ENCODE measurements at places on chromosomes 6 and 20.

DNA sequence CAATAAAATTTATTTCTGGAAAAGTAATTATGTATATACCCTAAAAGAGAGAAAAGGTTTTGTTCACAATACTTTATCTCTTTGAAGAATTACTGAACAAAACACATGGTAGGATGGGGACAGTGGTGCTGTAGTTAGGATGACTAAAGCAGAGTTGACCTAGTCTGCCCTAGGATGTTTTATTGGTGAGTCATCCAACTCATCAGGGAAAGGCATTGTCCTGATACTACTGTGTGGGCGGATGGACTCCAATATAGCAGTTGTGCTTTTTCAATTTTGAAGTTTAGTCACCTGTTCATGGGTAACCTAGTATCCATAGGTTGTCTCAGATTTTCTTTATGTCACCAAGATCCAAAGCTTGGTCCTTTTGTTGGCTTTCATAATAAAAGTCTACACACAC lies 53.3 kb upstream of the EYS start:
- no peak for DNase-seq

DNA sequence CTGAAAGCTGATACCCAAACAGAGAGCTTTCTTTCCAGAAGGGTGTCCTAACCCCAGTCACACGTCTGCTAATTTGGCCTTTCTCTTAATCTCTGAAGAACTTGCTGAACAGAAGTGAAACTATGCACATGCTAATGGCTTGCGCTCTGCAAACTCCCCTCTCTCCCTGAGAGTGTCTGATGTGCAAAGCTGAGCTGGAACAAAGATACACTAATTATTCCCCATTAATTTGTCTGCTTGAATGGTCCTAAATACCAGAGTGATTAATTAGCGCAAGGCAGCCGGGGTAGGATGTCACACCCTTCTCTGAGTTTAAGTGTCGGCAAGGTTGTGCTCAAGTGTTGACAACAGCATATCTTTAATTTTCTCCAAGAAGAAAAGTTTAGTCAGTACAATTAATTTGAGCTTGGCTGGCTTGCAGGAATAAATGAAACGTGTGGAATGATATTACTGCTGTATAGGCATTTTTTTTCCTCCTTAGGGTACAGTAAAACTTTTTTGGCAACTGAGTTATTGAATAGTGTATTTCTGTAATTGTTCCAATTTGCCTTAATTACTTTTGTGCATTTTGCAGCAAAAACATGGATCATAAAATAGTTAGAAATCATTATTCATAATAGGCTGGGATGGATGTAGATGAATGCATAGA lies 715.9 kb upstream of the POU3F2 start:
- DNase-seq = no peak

- no peak for DNase-seq
Observed at GRCh38 chr6:114713690-114714089, 370.9 kb upstream of the HS3ST5 start.

DNA sequence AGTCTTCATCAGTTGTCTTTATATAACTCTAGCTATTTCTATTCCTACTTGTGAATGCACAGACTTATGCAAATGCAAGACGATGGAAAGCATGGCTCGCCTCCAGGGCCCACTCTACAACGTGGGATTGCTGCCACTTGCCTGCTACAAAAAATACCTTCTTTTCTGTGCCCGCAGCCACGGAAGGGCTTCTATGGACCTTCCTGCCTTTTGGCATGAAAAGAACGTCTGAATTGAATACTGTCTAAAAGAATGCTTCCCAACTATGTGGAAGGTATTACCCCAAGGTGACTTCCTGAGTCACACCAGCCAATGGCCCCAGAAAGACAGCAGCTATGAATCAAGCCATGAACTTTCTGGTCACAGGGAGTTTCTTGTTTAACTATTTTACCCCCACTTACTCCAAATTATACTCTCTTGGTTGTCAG lies 261.2 kb downstream of the HIVEP2 start:
- DNase-seq = no peak

GRCh38 chr20:43432498-43432897 lies 25.2 kb upstream of the SRSF6 start:
- no peak for DNase-seq

DNA sequence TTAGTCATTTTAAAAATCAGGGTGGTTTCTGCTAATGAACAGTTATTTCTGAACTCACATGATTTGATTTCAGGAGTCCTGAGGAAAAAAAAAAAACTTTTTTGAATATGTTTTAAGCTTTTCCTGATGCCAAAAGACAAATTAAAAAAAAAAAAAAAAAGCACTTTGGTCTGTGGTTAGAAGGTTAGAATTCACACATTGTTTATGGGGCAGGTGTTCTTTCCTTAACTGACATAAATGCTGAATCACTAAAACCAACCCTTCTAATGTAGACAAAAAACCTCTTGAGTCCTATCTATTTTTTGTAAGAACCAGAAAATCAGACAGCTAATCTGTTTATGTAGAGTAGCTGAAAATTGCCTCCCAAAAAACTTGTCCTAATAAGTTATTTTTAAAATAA lies 20.4 kb downstream of the THEMIS start:
- no peak for DNase-seq

Data from central memory CD8-positive, alpha-beta T cell (primary cell).